ENCODE measurements at places on chromosomes 4 and X.

DNA sequence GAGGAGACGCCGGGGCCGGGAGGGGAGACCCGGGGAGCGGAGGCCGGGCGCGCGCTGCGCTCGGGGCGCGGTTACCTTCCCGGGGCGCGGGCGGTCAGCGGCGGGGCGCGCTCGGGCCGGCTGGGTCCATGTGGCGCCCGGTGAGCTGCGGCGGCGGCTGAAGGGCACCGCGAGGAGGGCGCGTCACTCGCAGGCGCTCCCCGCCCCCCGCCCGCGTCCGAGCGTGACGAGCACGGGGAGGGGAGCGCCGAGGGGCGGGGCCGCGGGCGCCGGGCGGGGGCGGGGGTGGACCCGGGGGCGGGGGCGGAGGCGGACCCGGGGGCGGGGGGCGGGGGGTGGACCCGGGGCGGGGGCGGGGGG, at the start of gene CPLX1:
CPLX1 (minus strand) TSS at position 159 of the 360 bp plus-strand sequence. CDS start 1,607 bp downstream, outside the sequence.
- DNase-seq: no peak

GRCh38 chr4:139743027-139743426, 77.4 kb downstream of the MGST2 start:
- no peak for DNase-seq

DNA sequence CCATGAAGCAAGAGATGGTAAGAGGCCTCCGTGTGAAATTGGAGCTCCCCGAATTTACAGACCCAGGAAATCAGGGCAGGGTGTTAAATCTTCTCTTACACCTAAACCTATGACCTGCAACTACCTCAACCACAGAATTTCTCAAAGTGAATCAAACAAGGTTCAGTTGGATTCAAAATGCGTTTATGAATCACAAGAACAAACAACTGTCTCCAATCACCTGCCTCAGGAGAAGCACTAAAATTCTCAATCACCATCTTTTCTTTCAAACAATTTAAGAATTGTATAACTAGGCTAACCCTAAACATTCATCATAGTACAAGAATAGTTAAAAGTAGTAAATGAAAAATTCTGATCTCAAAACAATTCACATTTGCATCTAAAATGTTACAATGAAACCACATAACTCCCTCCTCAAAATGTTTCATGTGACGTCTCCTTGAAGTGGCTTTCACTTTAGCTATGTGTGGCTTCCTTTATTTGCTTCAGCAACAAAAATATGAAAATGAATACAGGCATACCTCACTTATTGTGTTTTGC, 19.2 kb downstream of the PPP3CA start:
- DNase-seq: no peak

DNA sequence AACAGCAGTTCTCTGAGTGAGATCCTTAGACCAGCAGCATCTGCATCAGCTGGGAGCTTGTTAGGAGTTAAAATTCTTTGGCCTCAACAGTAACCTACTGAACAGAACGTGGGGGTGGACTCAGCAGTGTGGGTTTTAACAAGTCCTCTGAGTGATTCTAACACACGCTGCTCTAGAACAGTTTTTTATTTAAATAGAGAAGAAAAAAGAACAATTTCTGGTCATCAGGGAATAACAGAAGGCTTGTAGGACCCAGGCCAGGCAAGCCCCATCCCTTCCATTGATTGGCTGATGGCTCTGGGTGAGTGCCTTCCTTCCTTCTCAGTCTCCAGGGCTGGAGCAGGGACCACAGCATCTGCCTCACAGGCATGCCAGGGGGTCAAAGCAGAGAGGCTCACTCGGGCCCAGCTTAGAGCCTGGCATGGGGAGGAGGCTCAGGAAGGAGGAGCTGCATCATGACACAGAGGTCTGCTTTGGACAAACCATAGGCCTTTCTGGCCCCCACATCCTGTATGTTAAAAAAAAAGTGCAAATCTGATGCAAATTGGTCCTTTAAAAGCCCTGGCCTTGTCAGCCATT, 56.7 kb downstream of the JAKMIP1 start:
- no peak for DNase-seq

DNA sequence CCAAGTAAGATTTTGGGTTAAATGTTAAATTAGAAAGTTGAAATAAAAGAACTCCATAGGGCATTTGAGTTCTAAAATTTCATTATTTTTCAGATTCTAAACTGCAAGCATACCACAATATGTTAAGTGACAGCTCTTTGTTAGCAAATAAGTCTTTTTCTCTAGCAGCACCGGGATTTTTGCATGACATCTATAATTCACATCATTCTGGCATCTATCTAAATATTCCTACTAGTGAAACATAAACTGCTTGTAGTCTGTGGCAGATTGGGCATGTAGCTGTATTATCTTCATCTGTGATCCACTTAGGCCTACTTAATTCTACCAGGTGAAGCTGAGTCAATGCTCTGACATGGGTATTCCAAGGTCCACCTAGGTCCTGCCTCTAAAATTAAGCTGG, 32.1 kb upstream of the KLHL13 start:
- no peak for DNase-seq

DNA sequence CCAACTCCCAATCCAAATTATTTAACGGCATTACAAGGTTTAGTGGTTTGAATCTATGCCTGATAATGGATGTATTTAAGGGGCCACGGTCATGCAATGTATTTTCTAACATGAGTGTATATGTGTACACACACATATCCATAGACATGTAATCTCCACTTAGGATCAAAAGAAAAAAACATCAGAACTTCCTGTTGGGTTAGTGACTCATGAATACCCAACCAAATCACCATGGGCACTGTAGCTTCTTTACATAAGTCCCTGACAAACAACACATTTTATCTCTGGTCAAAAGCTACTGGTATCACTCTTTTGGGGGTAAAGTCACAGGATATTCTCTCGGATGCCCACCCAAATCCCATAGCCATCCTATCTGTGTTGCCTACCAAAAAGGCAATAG, 36.5 kb upstream of the TFDP3 start:
- DNase-seq: no peak

GRCh38 chrX:10893976-10894375, 217.2 kb upstream of the HCCS start:
- no peak for DNase-seq

GRCh38 chrX:25442499-25442898, 426.7 kb upstream of the ARX start:
- DNase-seq: no peak

GRCh38 chrX:134161162-134161561, 75.8 kb upstream of the CCDC160 start:
- DNase-seq: no peak

DNA sequence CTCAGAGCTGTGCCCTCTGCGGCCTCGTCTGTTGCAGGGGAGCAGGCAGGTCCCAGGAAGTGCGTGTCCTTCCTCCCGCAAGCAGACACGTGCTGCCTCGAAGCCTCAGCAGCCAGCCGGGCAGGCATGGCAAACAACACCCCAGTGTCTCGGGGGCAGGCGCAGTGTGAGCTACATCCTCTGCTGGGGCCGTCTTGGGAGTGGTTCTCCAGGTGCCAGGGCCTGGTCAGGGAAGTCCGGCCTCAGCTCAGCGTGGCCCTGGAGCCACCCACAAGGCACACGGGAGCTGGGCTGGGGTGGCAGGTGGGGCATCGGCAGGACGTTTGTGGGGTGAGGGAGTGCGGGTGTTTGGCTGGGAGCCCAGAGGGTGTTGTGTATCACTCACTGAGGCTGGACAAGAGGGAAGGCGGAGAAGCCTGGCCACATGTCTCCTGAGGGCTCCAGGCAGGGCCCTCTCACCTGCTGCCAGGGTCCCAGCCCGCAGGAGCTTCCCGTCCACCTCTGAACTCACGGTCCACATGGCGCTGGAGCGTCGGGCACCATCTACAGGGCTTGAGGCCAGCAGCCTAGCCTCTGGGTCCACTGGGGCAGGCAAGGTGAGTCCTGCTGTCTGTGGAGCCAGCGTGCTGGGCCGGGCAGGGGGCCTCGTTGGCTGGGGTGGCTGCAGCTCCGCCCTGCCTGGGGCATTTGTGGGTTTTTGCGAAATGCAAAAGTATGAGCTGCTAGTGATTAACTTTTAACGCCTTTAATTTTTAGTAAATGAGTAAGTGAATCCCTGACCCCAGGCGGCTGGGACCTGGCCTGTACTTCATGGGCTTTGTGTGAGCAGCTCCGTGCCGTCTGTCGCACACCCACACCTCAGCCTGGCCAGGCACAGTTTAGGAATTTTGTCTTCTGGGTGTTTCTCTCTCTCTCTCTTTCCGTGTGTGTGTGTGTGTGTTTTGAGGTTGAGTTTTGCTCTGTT, 17.3 kb upstream of the UVSSA start:
- DNase-seq: peak; percentile 61

DNA sequence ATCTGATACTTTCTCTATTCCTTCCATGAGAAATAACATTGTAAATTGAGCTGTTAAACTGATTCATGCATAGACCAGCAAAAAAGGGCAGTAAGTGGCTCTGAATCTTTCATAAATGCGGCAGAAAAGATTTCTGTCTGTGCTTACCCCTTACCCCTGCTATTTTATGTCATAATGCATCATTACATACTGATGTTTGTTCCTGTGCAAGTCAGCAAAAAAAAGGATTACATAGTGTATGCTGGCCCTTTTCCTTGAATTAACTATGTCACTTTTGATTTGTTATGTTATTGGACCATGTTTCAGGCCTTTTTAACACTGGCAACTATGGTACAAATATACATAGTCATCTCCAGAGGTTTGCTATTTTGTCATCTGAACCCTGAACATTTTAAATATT, 2159.7 kb downstream of the PCDH7 start:
- no peak for DNase-seq

GRCh38 chr4:147578051-147578476, 39.1 kb upstream of the TMEM184C start:
- no peak for DNase-seq

DNA sequence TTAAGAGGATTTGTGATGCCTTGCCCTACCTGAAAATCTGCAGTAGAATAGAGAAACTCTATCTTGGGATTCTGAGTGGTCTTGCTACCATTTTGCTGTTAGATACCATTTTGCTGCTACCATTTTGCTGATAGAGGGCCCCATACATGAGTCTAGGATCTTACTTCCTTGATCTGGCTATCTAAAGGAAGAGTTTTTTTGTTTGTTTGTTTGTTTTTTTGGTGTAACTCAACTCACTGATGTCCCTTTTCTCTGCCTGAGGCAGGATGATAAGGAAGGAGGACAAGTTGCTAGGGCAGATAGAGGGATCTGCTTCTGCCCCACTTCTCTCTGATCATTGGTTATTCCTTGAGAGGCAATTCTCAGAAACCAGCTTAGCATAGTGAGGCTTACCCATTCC, 31.0 kb downstream of the XK start:
- no peak for DNase-seq

GRCh38 chr4:7419961-7420660, 14.6 kb downstream of the PSAPL1 start:
- no peak for DNase-seq

DNA sequence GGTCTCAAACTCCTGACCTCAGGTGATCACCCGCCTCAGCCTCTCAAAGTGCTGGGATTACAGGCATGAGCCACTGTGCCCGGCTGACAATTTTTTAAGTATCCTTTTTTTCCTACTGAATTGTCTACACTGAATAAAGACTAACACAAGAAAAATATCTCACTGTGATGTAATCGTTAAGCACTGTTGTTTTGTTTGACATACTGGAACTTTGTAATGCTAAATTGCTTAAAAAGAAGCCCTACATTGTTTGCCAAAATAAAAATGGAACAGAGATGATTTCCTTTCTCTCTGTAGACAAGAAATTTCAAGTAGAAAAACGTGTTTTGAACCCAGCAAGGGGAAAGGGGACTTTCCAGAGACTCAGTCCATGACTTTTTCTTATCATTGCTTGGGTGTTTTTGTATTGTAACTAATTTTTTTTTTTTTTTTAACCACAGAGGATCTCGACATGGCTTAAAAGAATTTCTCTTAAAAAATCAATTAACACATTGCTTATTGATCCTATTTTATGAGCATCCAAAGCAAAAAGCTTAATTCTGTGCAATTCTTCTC, 74.9 kb downstream of the TMEM156 start:
- DNase-seq: no peak

DNA sequence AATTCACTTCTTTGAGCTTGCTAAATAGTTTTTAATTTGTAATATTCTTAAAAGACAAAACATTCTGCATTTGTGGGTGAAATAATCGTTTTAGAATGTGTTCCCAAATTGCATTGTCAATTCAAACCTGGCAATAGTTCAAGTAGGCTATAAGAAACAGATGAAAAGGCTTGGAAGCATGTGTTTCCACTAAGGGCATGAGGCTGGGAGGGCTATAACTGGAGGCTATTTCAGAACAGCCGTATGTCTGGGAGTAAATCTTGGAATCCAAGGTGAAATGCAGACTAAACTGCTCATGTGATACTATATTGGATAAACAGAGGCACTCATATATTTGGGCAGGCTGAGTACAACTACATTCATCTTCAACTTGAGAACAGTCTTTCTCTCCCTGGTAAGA, 117.4 kb upstream of the GRPR start:
- no peak for DNase-seq

- DNase-seq: no peak
These were observed 182.8 kb downstream of the BANK1 start for GRCh38 chr4:101973361-101973760.

DNA sequence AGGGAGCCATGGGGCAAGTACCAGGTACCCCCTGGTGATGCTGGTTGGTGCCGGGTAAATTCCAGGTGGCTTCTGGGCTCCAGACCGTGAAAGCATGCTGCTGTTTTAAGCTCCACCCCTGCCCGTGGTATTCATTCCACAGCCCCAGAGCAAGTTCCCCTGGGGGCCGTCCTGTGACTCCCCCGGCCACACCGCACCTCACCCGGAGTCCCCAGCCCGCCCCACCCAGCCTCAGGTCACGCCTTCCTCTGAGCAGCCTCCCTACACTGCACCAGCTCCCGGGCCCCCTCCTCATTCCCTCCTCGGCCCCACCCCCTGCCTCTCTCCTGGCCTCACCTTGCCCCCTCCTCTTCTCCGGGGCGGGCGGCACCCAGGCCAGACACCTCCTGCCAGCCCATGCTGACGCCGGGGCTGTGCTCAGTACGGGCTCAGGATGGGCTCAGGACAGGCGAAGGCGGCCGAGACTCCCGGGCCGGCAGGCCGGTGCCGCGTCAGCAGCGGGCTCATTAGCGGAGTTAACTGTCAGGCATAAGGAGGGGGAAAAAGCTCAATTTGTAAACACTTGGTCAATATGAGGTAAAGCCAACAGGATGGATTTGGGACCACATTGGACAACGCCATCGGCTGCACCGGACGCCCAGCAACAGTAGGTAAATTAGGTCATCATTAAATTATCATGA, 127.4 kb downstream of the FAM53A start:
- no peak for DNase-seq

GRCh38 chrX:71547339-71547738, 14.4 kb downstream of the OGT start:
- no peak for DNase-seq

GRCh38 chr4:138765442-138765841, 250.1 kb upstream of the NOCT start:
- DNase-seq: no peak

GRCh38 chrX:41085878-41086626, 807 bp downstream of the USP9X start:
- peak; percentile 48 for DNase-seq

GRCh38 chr4:126265888-126266287, 951.1 kb downstream of the FAT4 start:
- no peak for DNase-seq

Data from CD4-positive, alpha-beta T cell treated with Interleukin-4 for 1 hour (primary cell).